Renal cortical epithelial cell (primary cell): ENCODE measurements at places on chromosomes 2 and 18.
A peak's percentile ranks its signal among the peaks of the same experiment; 100 is the strongest.

DNA sequence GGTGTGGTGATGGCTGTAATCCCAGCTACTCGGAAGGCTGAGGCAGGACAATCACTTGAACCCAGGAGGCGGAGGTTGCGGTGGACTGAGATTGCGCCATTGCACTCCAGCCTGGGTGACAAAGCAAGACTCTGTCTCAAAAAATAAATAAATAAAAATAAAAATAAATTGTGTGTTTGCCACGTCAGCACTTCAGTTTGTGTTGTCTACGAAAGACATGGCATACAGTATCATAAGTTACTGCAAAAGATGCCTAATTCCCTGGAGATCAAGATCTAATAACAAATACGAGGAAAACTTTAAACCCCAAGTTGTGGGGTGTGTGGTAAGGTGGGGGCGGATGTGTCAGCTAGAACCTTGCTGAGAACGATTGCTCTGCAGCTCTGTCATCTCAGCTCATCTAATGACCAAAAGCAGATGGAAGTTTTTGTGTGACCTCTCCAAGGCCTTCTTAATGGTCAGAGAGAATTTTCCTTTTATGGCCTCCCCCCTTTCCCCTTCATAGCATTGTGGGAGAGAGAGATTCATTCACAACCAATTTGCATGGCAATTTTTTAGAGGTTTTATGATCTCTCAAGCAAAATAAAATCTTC lies 11.3 kb downstream of the NPAS2 start:
- DNase-seq: no peak

DNA sequence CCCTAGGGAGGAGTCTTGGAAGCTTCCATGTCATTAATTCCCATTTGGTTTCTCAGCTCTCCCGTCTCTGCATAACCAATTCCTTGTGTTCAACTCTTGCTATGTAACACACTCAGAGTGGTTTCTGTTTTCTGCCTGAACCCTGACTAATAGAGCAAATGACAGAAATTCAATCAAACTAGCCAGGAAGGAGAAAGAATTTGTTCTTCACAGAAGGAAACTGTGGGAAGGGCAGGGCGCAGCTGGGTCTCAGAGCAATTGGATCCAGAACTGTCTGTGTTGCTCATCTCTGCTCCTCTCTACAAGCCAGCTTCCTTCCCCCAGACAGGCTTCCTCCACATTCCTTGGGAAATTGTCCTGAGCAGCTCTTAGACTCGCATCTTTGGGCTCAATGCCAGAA lies 269.8 kb downstream of the TNS1 start:
- DNase-seq: no peak

DNA sequence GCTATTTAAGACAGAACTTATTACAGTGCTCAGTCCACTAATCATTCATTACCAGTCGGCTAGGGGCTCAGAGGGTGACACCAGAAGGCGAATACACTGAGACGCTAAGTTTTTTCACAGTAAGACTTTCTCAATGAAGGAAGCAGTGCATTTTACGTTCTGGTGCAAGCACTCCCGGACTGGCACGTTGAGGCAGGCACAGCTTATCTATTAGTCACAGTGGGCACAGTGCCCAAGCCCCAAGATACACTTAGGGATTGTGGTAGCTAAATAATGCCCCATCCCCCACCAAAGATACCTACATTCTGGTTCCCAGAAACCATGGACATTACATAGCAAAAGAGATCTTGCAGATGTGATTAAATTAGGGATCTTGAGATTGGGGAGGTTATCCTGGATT lies 32.6 kb upstream of the BCL11A start:
- DNase-seq: no peak

DNA sequence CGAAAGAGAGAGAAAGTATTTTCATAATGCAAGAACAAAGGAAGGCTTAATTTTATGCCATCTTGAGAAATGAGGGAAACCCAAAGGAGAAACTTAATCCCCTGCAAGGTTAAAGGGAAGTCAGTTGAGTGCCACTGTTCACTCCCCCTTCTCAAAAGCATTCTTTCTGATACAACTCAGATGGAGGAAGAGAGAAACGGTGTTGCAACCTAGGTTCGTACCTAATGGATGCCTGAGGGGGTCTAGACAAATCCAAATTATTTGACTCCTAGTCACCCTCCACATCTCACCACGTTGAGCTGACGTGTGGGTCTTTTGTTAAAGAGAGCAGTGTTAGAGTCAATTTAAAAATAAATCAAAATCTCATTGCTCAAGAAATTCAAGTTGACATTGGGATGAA lies 52.6 kb upstream of the UNC80 start:
- no peak for DNase-seq

DNA sequence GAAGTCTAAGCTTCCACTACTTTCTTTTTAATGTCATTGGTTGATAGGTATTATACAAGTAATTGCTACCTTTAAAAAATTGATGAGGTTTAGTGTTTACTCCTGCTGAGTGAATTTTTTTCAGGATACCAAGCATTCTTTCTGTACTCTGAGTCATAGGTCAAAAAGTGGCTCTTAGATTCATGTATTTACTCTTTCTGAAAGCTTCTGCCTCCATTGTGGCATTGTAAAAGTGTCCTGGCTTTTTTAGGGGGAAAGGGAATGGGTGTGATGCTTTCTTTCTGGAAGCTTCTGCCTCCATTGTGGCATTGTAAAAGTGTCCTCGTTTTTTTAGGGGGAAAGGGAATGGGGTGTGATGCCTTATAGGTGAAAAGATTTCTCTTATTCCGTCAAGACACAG lies 286.5 kb downstream of the LPIN1 start:
- DNase-seq: peak; percentile 83
